Frontal cortex (tissue), 4 donors: ENCODE measurements at places on chromosomes 4 and X.

GRCh38 chrX:9644335-9644734 lies 121.3 kb downstream of the GPR143 start:
- DNase-seq, result no peak

- DNase-seq, result no peak
Observed at GRCh38 chrX:101071582-101071981, 7.1 kb upstream of the TMEM35A start.

GRCh38 chr4:153079857-153080391 lies 124.3 kb upstream of the TRIM2 start:
- DNase-seq, result no peak

- DNase-seq, result no peak
Observed at GRCh38 chrX:25144043-25144940, 128.5 kb upstream of the ARX start.

GRCh38 chr4:139508581-139509237 lies 47.3 kb downstream of the SETD7 start:
- no peak for DNase-seq

- DNase-seq, result no peak
Observed at GRCh38 chr4:24547979-24548378, 36.4 kb downstream of the DHX15 start.

GRCh38 chr4:80362578-80363181 lies 27.1 kb downstream of the CFAP299 start:
- DNase-seq, result no peak

GRCh38 chr4:82721819-82722423 lies 76.7 kb downstream of the SCD5 start:
- DNase-seq, result peak; percentile 42

DNA sequence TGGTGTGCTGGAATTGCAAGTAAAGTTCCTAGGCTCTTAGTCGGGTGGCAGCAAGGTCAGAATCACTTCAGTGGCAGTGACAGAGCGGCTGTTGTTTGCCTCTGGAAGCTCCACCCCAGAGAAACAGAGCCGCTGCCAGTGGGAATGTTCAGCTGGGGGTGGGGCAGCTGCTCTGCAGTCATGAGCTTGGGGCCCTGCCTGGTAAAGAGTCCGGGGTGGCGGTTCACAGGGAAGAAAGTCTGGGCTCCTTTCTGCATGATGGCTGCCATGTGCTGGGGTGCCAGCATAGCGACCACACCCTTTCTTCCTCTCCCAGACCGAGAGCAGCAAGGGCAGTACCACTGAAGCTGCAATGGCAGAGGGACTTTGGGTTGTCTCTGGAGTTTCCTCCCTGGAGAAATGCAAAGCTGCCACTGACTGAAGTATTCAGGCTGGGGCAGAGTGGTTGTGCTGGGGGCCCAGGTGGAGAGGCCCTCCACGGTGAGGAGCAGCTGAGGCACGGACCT lies 108.8 kb upstream of the CENPE start:
- no peak for DNase-seq

GRCh38 chr4:112410364-112410763 lies 105.6 kb downstream of the NEUROG2 start:
- no peak for DNase-seq

GRCh38 chr4:41325901-41326300 lies 69.2 kb downstream of the UCHL1 start:
- no peak for DNase-seq

DNA sequence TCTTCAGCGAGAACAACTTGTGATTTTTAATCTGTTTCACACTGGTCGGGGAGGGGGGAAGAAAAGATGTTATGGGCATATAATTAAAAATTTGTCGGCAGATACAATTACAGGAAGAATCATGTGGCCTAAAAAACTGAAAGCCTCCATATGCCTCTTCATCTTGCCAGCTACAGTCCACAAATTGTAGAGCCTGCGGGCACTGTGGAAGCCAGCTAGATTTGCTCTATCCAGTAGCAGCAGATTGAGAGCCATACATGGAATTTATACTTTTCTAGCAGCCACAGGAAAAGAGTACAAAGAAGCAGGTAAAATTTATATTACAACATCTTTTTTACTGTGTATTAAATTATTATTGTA lies 147.3 kb downstream of the TBL1X start:
- no peak for DNase-seq

GRCh38 chr4:155889031-155889793 lies 14.3 kb upstream of the TDO2 start:
- DNase-seq, result no peak

- DNase-seq, result no peak
Observed at GRCh38 chrX:136652822-136653723, 5.1 kb downstream of the CD40LG start.

GRCh38 chr4:62544428-62544827 lies 1344.3 kb downstream of the ADGRL3 start:
- no peak for DNase-seq

DNA sequence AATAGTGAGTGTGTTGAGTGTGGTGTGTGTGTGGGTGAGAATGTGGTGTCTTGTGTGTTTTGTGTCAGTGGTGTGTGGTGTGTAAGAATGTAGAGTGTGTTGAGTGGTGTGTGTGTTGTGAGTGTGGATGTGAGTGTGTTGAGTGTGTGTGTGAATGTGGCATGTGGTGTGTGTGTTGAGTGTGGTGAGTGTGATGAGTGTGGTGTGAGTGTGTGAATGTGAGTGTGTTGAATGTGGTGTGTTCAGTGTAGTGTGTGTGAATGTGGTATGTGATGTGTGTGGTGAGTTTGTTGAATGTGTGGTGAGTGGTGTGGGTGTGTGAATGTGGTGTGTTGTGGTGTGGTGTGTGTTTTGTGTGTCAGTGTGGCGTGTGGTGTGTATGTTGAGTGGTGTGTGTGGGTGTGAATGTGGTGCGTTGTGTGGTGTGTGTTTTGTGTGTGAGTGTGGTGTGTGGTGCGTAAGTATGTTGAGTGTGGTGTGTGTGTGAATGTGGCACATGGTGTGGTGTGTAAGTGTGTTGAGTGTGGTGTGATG lies 60.8 kb upstream of the SORCS2 start:
- DNase-seq, result no peak

DNA sequence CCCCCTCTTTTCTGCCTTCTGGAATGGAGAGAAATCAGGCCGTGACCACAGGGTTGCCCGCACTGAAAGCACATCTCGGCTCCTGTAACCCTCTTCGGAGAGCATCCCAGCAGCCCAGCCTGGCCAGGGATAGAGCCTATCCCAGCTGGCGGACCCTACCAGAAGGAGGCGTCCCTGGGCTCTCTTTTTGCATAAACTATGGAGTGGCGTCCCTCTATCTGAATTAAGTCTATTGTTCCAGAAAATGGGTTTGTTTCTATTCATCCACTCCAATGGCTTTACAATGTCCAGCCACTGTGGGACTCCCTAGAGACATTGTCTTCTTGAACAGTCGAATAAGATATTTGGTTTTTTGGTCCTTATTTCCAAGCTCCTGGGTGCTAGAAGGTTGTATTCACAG lies 689 bp upstream of the NHSL2 start:
- DNase-seq, result no peak

DNA sequence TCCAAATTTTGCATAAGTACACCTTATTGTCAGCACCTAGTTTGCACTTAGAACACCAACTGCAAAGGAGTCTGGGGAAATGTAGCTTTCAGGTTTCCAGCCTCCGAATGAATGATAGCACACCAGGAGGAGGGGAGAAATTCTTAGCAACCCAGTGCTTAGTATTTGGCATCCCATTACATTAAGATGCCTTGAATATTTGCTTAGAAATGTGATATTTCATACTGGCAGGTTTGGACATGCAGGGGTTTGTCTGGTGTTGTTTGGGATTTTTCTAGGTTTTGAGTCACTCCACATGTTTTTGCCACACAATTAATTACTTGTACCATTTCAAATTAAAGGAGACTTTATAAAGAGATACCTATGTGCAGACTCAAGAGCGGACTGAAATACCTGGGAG lies 60.3 kb upstream of the CAMK2D start:
- no peak for DNase-seq

GRCh38 chr4:121140716-121141460 lies 23.2 kb downstream of the TNIP3 start:
- no peak for DNase-seq

GRCh38 chrX:107742700-107743191 lies 32.8 kb downstream of the TSC22D3 start:
- no peak for DNase-seq

DNA sequence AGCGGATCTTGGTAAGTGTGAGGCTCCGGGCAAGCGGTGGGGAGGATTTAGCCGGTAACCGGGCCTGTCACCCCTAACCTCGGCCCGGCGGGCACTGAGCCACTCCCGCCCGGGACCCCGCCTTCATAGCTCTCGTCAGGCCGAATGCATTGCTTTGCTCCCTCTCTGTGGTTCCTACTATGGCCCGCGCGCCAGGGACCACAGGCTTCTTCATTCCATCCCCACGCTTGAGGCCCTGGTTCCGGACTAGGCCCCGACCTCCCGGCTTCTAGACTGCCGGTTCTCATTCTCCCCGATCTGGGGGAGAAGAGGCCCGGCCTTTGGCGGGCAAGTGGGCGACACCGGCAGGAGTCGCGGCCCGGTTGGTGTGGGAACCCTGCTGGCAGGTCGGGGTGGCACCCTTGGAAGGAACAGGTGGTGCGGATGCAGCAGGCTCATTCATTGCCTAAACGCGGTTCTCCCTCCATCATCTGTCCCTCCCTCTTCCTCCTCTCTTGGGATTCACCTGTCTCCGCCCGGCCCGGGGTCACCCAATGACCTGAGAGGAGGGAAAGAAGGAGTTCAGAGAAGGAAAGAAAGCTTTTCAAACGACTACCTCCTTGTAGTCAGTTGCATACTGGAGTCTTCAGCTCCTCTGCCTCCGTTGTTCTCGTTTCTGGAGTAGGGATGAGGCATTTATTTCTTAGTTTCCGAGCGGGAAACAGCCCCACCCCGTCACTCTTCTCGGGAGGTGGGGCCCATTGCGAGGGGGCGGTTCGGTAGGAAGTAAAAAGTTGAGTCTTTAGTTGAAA lies at the start of gene NDUFC1:
NDUFC1 (minus strand) TSS at position 657 of the 791 bp plus-strand sequence. CDS start 6,679 bp downstream, outside the sequence.
- peak; percentile 34 for DNase-seq

DNA sequence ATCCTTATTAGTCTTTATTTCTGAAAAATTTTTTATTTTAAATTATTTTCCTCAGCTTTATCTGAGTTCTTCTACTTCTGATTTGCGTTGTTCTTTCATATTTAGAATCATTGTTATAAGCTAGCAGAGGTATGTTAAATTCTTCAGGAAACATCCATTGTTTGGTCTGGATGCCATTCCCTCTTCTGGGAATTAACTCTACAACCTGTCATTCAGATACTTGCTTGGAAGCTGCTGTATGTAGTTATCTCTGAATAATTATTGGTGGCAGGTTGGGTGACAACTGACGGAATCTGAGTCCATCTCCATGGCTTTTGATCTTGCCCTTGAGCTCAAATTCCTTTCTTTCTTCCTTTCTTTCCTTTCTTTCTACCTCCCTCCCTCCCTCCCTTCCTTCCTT lies 61.9 kb downstream of the DDIT4L start:
- DNase-seq, result no peak
